Small intestine (tissue), 16 donors: ENCODE measurements at places on chromosomes 7 and 10. TPM values are rescaled to one million over a fixed set of nuclear protein-coding genes. Genes with fewer than 3 reads are reported as not detected.

- no peak overlapping the region for H3K27ac ChIP-seq
- no peaks in the 10 kb centered on the region for H3K27me3 ChIP-seq
Measured at GRCh38 chr7:1100834-1101562, 13.1 kb downstream of the GPER1 start.

The KMT2C gene
- 5.7 TPM for polyA plus RNA-seq

DNA sequence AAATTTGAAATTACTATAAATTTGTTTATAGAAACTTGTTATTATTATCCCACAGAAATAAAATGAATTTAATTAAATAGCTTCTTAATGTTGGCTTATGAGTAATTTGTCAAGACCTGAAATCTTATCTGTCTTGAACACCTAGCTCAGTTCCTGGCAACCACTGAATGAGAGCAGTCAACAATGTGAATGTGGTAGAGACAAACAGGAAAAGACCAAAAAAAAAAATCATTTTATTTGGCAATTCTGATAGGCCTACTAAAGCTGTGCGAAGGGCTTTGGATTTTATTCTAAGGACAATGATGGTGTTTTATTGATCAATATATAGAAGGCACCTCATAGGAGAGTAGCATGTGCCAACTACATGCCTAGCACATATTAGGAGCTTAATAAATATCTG is 127.8 kb upstream of the RSU1 start:
- no peaks in the 10 kb centered on the region for H3K4me1 ChIP-seq
- no peak overlapping the region for H3K4me3 ChIP-seq
- H3K27me3 ChIP-seq: no peaks in the 10 kb centered on the region
- no peaks in the 10 kb centered on the region for H3K36me3 ChIP-seq
- no peak for DNase-seq
- no peak overlapping the region for H3K27ac ChIP-seq

The ARPC1B gene
- 77.9 TPM for polyA plus RNA-seq

The NEUROG3 gene
- 4.1 TPM for polyA plus RNA-seq

The CARD11 gene
- polyA plus RNA-seq: 5.4 TPM

- no peak overlapping the region for H3K27ac ChIP-seq
- no peaks in the 10 kb centered on the region for H3K36me3 ChIP-seq
- no peak overlapping the region for H3K4me3 ChIP-seq
Measured at GRCh38 chr10:36671607-36672006, 453.8 kb upstream of the ANKRD30A start.

DNA sequence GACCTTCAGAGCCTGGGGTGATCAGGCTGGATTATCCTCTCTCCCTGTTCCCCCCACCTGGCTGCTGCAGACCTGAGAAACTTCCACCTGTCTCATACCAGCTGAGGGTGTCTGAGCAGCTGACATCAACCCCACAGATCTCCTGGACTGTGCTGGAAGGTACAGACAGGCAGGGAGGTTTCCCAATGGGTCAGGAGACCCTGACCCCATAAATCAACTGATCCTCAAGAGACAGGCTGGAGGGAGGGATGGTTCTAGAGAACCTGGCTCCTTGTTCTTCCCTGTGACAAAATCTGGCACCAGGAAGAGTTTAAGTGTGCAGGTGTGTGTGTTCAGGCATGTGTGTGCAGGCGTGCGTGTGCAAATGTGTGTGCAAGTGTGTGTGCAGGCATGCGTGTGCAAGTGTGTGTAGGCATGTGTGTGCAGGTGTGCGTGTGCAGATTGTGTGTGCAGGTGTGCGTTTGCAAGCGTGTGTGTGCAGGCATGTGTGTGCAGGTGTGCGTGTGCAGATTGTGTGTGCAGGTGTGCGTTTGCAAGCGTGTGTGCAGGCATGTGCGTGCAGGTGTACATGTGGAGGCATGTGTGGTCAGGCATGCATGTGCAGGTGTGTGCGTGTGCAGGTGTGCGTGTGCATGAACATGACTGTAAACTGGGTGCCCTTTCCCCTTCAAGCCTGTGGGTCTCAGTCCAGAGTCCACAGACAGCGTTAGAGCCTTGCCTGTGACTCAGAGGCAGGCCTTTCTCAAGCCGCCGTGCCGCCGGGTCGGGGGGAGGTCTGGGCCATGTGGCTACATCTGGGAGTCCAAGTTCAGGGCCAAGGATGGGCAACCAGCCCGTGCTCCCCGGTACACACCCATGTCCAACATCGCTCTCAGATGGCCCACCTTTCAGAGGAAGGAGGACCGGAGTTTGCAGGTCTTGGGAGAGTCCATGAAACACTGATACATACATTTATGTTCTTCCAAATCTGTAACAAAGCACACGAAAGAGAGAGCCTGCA is 50.1 kb upstream of the ELN start:
- H3K27me3 ChIP-seq: no peaks in the 10 kb centered on the region
- H3K36me3 ChIP-seq: no peaks in the 10 kb centered on the region
- H3K4me1 ChIP-seq: peaks cover 25% of the 10 kb centered on the region
- H3K27ac ChIP-seq: peak overlapping the region; percentile 77
- peak; percentile 94 for DNase-seq

DNA sequence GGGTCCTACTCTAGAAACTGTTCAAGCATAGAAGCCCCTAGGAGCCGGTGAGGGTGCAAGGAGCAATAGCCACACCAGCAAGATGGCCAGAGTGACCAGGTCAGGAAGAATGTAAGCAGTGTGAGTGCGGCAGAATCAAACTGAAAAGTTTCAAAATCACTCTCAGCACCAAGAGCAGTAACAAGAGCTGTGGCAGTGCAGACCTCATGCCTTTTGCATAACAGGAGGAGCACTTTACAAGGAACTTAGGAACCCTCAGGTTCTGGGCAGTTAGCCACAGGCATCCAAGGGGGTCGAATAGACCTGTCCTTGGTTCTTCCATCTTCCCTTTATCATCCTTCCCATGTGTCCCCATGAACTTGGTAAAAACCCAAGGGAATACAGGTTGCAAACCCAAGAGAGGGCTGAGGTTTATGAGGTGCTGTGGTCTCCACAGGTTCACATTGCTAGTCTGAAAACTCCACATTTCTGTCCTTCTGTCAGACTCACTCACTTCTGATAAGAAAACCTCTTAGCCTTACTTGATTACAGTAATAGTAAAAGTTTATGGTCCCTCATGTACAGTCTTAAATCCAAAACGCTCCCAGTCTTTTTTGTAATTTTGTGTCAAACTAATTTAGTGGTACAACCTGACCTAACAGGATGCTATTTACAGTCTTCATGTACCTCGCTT is 78.4 kb downstream of the PON1 start:
- peaks cover 2% of the 10 kb centered on the region for H3K36me3 ChIP-seq
- no peak for DNase-seq
- no peaks in the 10 kb centered on the region for H3K27me3 ChIP-seq
- H3K4me3 ChIP-seq: no peak overlapping the region
- peaks cover 16% of the 10 kb centered on the region for H3K4me1 ChIP-seq

GRCh38 chr10:43202224-43202656 is 64.0 kb downstream of the CSGALNACT2 start:
- H3K4me3 ChIP-seq: peak overlapping the region; percentile 32
- H3K27ac ChIP-seq: no peak overlapping the region
- H3K4me1 ChIP-seq: no peaks in the 10 kb centered on the region
- H3K36me3 ChIP-seq: no peaks in the 10 kb centered on the region
- DNase-seq: peak; percentile 43
- no peaks in the 10 kb centered on the region for H3K27me3 ChIP-seq

- peak overlapping the region; percentile 40 for H3K4me3 ChIP-seq
- H3K4me1 ChIP-seq: no peaks in the 10 kb centered on the region
- peaks cover 50% of the 10 kb centered on the region for H3K27me3 ChIP-seq
- DNase-seq: no peak
- H3K36me3 ChIP-seq: no peaks in the 10 kb centered on the region
Measured at GRCh38 chr10:7406712-7407333, 4.0 kb downstream of the SFMBT2 start.

The NUP42 gene
- polyA plus RNA-seq: 25.1 TPM

DNA sequence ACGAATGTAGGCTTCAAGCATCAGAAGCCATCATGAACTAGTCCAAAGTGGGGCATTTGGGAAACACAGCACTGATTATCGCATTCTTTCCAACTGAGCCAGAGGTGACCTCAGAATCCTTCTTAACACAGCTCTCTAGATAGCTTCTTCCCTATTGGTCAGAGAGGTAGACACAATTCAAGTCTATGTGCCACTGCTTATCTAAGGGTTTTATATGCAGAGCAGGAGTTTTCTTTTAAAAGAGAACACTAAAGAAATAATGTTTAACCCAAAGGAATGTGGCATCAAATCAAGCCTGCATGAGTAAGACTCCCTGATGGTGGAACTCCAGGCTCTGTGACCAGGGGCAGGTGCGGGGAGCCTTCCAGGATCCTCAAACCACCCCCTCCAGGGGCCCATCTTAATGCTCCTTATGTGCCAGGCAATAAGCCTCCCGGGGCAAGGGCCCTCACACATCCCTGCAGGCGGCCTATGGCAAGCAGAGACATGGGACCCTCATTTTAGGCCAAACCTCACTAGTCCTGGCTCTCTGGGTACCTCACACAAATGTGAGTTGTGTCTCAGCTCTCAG is 13.8 kb downstream of the HSPA12A start:
- H3K27me3 ChIP-seq: no peaks in the 10 kb centered on the region
- no peaks in the 10 kb centered on the region for H3K4me1 ChIP-seq
- DNase-seq: no peak
- no peaks in the 10 kb centered on the region for H3K36me3 ChIP-seq
- no peak overlapping the region for H3K4me3 ChIP-seq

The NACAD gene
- 2.9 TPM for polyA plus RNA-seq
